ENCODE measurements at places on chromosomes 4 and X.

DNA sequence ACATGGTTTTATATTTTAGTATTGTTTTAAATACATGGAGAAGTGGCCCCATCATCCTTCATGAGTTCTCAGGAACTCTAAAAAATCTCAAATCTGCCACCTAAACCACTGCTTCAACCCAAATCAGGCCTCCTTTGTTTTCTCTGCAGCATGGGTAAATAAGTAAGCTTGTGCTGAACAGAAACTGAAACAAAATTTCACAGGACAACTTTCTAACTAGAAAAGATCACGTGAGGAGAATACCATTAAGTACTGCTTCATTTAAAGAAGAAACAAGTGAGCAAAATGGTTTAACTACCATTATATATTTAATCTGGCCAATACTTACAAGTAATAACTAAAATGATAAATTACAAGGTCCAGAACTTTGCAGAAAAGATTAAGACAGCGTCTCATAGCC, 2.5 kb downstream of the ARAP2 start:
- H3K27ac ChIP-seq: no peak overlapping the region
- DNase-seq: no peak
- H3K4me3 ChIP-seq: no peak overlapping the region
- peaks cover 7% of the 10 kb centered on the region for H3K27me3 ChIP-seq
- H3K36me3 ChIP-seq: no peaks in the 10 kb centered on the region

GRCh38 chr4:172708184-172708583, 460.4 kb upstream of the GALNT7 start:
- H3K36me3 ChIP-seq: peaks cover 9% of the 10 kb centered on the region
- no peak for DNase-seq
- no peak overlapping the region for H3K4me3 ChIP-seq
- H3K27me3 ChIP-seq: no peaks in the 10 kb centered on the region
- H3K27ac ChIP-seq: peak overlapping the region; percentile 25

DNA sequence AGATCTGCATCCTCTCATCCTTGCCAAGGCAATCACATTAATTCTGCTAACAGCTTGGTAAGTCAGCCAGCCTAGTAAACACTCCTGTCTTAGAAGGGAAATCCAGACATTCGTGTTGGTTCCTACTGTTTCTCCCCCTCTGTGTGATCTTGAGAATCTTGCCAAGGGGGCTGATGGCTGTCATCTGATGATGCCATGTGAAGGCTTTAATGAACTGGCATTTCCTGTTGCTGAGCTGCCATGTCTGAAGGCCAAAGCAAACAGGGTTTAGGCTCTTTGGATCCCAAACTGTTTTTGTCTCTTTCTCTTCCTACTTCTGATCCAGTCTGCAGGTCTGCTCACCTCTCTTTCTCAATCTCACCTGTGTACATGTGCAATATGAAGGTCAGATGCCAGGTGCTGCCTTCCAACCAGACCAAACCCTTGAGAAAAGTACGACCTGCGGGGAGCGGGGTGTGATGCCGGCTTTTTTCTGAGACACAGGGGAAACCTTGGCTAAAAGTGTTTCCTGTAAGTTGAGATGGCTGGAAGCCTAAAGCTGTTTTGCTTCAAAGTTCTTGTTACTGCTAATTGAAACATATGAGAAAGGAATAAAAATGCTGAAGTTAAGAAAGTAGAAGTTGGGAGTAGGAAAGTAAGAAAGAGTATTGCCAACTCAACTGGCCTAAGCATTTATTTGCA, 532.9 kb downstream of the ANKRD50 start:
- no peaks in the 10 kb centered on the region for H3K36me3 ChIP-seq
- no peak overlapping the region for H3K4me3 ChIP-seq
- no peak overlapping the region for H3K27ac ChIP-seq
- DNase-seq: no peak
- no peaks in the 10 kb centered on the region for H3K4me1 ChIP-seq

DNA sequence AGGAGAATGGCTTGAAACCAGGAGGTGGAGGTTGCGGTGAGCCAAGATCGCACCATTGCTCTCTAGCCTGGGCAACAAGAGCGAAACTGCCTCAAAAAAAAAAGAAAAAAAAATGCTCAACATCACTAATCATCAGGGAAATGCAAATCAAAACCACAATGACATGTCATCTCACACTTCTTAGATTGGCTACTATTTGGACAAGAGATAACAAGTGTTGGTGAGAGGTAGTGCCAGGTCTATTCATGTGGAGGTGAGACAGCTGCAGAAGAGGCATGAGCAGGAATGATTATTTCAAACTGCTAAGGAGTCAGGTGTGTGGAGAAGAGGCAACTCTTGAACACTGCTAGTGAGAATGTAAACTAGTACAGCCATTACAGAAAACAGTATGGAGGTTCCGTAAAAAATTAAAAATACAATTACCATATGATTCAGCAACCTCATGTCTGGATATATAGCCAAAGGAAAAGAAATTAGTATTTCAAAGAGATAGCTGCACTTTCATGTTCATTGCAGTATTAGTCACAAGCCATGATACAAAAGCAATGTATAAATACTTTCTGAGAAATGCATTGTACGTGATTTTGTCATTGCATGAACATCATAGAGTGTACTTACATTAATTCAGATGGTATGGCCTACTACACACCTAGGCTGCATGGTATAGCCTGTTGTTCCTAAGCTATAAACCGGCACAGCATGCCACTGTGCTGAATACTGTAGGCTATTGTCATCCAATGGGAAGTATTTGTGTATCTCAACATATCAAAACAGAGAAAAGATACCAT, 75.3 kb downstream of the TMEM144 start:
- H3K4me3 ChIP-seq: no peak overlapping the region
- H3K27ac ChIP-seq: no peak overlapping the region
- DNase-seq: no peak
- H3K27me3 ChIP-seq: no peaks in the 10 kb centered on the region
- no peaks in the 10 kb centered on the region for H3K4me1 ChIP-seq

DNA sequence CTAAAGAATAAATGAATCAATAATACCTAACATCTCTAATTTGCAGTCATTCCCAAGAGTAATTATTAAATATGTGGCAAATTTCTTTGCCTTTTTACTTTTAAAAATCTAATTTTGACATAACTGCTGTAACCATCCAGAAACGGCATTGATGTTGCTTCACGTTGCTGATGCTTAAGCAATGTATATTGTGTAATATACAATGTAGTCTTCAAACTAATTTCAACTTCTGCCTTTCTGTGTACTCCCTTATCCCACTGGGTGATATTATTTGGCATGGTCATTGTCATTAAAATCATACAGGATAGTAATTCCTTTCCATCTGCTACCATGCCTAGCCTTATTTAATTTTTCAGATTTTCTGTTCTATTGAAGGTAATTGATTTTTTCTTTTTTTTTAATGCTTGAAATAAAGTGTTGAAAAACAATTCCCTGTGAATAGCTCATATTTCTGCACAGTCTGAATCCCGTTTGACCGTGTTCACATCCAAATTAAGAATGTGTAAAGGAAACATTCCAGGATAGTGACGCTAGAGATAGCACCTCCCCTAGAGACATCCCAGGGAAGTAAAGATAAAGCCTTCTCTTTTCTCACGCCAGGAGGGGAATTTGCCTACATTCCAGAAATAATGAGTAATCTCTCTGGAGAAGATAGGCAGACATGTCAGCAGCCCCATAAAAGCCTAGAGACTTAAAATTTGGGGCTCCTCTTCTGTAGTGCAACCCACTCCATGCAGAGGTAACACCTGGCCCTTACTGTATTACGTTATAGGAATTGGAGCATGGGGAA, 8.6 kb downstream of the FAM200B start:
- no peaks in the 10 kb centered on the region for H3K27me3 ChIP-seq
- no peak for DNase-seq
- H3K4me1 ChIP-seq: peaks cover 5% of the 10 kb centered on the region

DNA sequence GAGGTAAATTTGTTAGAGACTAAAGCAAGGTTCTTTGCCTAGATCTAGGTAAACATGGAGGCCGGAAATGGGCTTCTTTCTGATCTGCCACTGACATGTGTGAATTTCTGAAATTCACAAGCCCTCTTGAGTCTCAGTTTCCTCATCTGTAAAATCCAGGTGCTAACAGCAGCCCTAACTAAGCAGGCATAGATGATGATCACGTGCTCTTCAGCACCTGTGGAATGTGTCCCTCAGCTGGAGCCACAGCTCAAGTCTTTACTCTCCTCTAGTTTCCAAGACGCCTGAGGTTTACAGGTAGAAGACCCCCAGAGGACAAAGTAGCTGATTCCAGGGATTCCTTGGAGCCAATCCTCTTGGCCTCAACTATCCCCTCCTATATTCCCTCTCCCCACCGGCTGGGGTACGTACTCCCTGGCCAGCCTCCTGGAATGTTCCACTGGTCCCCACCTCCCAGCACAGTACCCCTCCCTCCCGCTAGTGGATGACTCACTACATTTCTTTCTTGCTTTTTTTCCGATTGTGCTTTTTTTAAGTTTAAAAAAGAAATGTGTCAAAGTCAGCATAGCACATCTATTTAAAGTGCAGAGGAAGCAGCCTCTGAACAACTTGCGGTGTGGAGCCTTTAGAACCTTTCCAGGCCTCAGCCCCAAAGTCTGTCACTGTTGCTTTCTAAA, 98.4 kb downstream of the PHKA2 start:
- H3K4me3 ChIP-seq: no peak overlapping the region
- H3K36me3 ChIP-seq: no peaks in the 10 kb centered on the region
- no peaks in the 10 kb centered on the region for H3K27me3 ChIP-seq
- H3K27ac ChIP-seq: no peak overlapping the region
- DNase-seq: no peak

DNA sequence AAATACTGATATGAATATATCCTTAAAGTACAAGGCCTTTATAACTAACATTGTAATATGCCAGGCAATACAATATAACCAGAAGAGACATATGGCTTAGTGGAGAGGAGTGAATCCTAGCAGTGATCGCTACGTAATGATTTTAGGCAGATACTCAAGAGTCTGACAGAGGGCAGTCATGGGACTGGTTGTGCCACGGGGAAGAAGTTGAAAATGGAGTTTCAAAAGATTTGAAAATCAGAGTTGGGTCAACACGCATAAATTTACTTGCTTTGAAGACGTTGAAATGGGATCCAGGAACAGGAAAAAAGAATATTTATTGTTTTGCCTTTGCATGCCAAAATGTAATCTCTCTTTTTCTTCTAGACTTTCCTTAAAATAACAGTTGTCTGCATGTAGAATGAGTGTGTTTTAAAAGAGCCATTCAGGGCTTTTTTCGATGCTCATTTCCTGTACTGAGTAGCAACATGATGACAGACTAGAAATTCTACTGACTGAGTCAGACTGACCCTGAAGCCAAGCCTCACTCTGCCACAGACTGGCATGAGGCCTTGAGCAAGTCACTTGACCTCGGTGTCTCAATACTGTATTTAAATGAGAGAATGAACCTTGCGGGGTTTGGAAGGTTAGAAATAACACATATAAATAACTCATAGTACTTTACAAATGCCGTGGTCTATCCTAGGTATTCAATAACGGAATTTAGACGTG, 8.1 kb upstream of the SMS start:
- DNase-seq: no peak
- H3K4me3 ChIP-seq: no peak overlapping the region
- no peaks in the 10 kb centered on the region for H3K36me3 ChIP-seq
- H3K27me3 ChIP-seq: peaks cover 2% of the 10 kb centered on the region
- peak overlapping the region; percentile 54 for H3K27ac ChIP-seq
- H3K4me1 ChIP-seq: no peaks in the 10 kb centered on the region

DNA sequence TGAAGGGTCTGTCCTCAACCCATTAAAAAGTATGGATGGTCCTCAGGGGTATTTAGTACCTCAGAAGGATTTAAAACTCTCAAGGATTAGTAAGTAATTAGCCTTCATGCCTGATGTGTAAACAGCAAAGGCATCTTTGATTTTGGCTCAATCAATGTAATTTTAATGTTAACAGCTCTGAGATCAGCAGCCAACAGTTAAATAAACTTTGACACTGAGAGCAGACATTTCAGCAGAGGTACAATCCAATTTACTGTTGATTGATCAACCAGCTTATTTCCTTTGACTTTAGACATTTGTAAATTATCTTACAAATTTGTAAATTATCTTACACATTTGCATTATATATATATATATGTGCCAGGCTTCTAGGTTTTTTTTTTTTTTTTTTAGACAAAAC, 36.9 kb downstream of the STOX2 start:
- H3K4me3 ChIP-seq: no peak overlapping the region
- H3K27me3 ChIP-seq: no peaks in the 10 kb centered on the region
- no peak overlapping the region for H3K27ac ChIP-seq
- peaks cover 2% of the 10 kb centered on the region for H3K36me3 ChIP-seq
- H3K4me1 ChIP-seq: peaks cover 8% of the 10 kb centered on the region

- no peak overlapping the region for H3K27ac ChIP-seq
- H3K4me1 ChIP-seq: peaks cover 4% of the 10 kb centered on the region
Measured at GRCh38 chr4:53075162-53075785, 213.2 kb downstream of the RASL11B start.

DNA sequence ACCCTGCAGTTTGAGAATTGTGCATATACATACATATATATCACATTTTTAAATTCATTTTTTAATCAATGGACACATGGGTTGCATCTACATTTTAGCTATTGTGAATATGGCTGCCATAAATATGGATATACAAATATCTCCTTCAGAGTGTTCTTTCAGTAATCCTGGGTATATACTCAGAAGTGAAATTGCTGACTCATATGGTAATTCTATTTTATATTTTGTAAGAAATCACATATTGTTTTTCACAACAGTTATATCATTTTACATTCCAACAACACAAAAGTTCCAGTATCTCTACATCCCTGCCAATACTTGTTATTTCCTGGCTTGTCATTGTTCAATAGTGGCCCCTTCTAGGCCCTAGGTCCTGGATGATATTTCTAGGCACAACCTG, 20.6 kb upstream of the HSFX4 start:
- peaks cover 1% of the 10 kb centered on the region for H3K36me3 ChIP-seq
- H3K27ac ChIP-seq: no peak overlapping the region
- H3K4me3 ChIP-seq: no peak overlapping the region
- H3K27me3 ChIP-seq: no peaks in the 10 kb centered on the region
- no peak for DNase-seq
- peaks cover 3% of the 10 kb centered on the region for H3K4me1 ChIP-seq

DNA sequence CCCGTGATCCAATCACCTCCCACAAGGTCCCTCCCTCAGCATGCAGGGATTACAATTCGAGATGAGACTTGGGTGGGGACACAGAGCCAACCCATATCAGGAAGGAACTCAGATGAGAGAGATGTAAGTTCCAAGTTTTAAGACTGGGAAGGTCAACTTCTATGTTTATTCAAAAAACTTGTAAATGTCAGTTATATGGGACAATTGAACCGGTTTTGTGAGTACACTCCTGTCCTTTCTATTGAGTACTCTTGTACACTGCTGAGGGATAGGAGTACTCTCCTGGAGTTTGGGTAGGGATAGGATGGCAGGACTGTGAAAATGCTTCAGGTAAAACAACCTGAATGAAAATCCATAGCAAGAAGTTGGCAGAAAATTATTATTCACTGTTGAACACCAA, 239.1 kb downstream of the ZNF674 start:
- peaks cover 6% of the 10 kb centered on the region for H3K4me1 ChIP-seq
- no peak overlapping the region for H3K4me3 ChIP-seq
- H3K27ac ChIP-seq: no peak overlapping the region
- no peak for DNase-seq
